ENCODE measurements at places on chromosomes 7 and 10.

GRCh38 chr10:43287056-43288007 is 20.5 kb upstream of the RASGEF1A start:
- no peak for DNase-seq

- DNase-seq, result peak; percentile 79
Observed at GRCh38 chr7:67821116-67821515, 824.5 kb downstream of the TYW1 start.

GRCh38 chr10:93951905-93952304 is 41.8 kb upstream of the PLCE1 start:
- DNase-seq, result no peak

GRCh38 chr7:148296994-148297644 is 293.4 kb upstream of the C7orf33 start:
- no peak for DNase-seq

GRCh38 chr10:48511875-48512231 is 93.0 kb downstream of the ARHGAP22 start:
- DNase-seq, result no peak

GRCh38 chr7:22207724-22208225 is 149.2 kb downstream of the RAPGEF5 start:
- DNase-seq, result no peak

DNA sequence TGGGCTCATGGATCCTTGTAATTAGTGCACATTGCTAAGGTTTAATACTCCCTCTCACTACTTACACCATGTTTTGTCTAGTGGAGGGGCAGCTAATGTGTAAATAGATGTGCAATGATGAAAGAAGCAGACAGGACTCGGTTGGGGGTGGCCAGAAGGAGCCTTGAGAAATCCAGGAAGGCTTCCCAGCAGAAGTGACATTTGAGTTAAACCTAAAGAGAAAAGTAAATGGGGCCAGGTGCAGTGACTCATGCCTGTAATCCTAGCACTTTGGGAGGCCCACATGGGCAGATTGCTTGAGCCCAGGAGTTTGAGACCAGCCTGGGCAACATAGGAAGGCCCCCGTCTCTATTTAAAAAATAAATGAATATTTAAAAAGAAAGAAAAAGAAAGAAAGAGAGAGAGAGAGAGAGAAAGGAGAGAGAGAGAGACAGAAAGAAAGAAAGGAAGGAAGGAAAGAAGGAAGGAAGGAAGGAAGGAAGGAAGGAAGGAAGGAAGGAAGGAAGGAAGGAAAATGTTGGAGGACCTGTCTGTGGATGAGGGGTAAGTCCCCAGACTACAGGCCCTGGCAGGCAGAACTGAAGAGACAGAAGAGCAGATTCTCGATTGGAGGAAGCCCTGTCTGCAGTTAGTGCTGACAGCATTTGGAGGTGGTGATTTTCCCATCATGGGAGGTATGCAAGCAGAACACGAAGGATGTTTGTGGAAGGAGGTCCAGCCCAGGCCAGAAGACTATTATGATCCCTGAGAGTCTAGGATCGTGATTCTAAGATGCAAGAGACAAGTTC is 3.6 kb downstream of the ELN start:
- no peak for DNase-seq

DNA sequence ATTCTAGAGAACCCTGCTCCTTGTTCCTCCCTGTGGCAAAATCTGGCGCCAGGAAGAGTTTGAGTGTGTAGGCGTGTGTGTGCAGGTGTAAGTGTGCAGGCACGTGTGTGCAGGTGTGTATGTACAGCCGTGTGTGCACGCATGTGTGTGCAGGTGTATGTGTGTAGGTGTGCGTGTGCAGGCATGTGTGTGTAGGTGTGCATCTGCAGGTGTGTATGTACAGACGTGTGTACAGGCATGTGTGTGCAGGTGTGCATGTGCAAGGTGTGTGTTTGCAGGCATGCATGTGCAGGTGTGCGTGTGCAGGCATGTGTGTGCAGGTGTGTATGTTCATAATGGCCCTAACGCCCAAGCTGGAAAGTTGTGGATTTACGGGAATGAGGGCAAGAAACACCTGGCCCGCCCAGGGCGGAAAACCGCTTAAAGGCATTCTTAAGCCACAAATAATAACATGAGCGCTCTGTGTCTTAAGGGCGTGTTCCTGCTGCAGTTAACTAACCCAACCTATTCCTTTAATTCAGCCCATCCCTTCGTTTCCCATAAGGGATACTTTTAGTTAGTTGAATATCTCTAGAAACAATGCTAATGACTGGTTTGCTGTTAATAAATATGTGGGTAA is 34.1 kb downstream of the KCTD7 start:
- DNase-seq, result no peak

DNA sequence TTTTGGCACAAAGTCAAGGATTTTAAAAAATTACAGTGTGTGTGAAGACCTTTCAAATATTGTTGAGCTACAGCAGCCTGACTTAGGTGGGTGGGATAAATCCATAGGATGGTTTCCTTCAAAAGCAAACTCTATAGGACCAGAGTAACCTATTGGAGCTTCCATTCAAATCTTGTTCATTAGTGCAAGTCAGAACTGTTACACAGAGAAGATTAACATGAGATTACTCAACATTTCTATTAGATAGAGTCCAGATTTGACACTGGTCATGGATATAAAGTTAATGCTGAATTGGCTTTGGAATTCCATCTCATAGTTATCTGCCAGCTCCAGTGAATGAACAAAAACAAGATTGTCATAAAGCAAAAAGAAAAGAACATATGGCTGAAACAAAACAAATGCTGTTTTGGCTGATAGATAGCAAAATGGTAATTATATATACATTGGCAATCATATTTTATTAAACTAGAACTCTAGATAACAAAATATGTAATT is 129.6 kb upstream of the SEMA3A start:
- DNase-seq, result no peak

DNA sequence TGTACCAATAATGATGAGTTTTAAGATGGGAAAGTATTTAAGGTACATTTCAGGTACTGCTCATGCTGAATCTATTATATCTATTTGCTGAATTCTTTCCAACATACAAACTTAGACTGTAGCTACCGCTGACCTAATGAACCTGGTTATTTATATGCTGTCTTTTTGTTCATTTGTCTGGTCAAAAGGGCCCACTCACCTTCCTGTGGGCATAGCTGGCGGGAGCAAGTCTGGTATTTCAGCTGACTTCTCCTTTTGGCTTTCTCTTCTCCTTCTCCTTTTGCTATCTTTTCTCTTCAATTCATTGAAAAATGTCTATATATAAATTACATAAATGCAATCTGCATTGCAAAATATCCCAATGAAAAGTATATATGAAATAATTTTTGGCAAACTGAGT is 9.5 kb downstream of the PLXDC2 start:
- no peak for DNase-seq

DNA sequence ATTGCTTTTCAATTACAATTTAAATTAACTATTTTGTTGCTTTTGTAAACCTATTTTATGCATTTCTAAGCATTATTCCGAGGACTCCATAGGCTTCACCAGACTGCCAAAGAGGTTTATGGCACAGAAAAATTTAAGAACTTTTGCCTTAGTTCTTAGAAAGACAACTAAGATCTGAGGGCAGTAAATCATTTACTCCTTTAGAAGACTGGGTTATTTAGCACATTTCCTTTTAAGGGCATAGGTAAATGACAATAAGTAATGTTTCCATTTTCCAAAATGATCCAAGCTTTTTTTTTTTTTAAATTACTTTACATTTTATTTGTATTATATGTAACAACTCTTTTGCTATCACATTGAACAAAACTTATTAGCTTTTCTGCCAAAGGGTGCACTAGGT is 15.0 kb upstream of the STEAP4 start:
- DNase-seq, result no peak

- DNase-seq, result no peak
Observed at GRCh38 chr7:33852838-33853237, 52.5 kb upstream of the BMPER start.

GRCh38 chr10:37314862-37315261 is 189.5 kb downstream of the ANKRD30A start:
- DNase-seq, result no peak

DNA sequence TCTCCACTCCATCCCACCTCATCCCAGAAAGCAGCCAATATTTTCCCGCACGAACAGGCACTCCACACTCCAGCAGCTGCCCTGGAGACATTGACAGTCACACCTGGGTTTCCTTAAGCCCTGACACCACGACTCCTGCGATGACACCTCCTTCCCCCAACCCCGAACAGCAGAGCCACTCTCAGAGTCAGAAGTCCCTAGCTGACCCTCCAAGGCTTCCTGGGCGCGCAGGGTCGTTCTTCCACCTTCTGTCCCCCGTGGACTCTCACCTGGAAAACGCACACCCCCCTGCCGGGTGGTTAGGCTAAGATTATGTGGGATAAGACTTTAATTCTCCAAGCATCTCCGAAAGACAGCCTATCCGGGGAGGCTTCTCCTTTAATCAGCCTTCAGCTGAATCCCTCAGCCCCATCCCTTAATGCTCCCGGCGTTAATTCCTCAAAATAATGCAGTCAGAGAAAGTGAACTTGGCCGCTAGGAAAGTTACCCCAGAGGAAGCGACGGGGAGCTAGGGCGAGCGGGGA is 1.1 kb downstream of the DENND11 start:
- no peak for DNase-seq

- no peak for DNase-seq
Observed at GRCh38 chr7:155681663-155682062, 37.2 kb downstream of the RBM33 start.

GRCh38 chr10:88915781-88916180 is 35.7 kb downstream of the STAMBPL1 start:
- no peak for DNase-seq

- DNase-seq, result peak; percentile 18
Observed at GRCh38 chr10:106395041-106395749, 769.3 kb downstream of the SORCS1 start.

- DNase-seq, result no peak
Observed at GRCh38 chr7:88628363-88629085, 131.0 kb upstream of the ZNF804B start.

DNA sequence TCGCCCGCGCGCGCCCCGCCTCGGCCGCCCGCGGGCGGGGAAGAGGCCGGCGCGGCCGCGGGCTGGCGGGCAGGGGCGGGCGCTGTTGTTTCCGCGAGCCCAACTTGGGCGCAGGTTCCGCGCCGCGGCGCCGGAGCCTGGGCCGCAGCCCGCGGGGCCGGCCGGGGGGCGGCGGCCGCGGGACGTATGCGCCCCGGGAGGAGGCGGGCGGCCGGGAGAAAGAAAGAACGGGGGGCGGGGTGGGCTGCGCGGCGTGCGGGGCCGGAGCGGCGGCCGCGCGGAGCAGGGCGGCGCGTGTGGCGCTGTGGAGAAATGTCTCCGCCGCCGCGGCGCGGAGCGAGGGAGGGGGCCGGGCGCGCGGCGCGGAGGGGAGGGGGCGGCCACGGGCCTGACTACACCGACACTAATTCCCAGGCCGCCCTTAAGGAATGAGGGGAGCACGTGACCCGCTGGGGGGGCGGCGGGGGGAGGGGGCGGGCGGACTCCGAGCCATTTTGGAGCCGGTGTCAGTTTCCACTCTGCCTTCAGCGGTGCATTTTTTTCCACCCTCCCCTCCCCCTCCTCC is at the start of gene BMI1:
Gene BMI1 (plus strand): TSS at position 509 of the 565 bp plus-strand sequence. CDS start 5,351 bp downstream, outside the sequence.
- peak; percentile 83 for DNase-seq

- peak; percentile 29 for DNase-seq
Observed at GRCh38 chr7:141702047-141702567, at the start of gene DENND11. DENND11 (minus strand) TSS chr7:141702166; CDS start chr7:141702153, 13 bp downstream.

DNA sequence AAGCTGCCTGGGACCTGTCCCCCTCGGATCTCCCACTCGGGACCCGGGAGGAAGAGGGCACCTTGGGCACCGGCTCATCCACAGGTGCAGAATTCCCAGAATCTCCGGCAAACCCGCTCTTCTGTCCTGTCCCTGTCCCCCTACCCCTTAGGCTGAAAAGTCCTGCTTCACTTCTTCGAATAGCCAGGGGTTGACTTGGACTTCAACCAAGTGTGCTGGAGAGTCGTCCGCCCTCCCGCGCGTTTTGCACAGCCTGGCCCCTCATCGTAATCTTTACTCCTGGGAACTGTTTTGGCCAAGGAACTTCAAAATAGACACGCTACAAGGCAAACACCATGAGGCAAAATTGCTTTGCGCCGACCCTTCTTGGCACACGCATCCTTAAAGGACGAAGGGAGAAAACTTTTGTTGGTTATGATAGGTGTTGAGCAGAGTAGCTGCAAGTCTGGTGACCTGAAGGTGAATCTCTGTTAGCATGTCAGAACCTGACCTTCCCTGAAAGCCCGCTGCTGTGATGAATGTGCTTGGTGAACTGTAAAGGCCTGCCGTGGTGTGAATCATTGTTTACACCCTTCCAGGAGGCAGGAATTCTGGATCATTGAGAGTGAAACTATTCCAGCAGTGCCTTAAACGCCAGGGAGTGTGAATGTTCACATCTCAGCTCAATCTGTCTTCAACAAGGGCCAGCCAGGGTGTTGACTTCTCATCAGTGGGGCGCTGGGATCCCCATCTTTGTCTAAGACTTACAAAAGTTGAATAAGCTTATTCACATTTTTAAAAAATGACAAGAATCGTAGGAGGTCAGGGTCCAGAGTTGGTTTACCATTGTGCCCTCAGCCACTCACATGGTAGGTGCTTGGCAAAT is 589 bp upstream of the RAPGEF5 start:
- DNase-seq, result no peak

- DNase-seq, result no peak
Observed at GRCh38 chr10:47296156-47296894, 3.7 kb upstream of the GDF10 start.

DNA sequence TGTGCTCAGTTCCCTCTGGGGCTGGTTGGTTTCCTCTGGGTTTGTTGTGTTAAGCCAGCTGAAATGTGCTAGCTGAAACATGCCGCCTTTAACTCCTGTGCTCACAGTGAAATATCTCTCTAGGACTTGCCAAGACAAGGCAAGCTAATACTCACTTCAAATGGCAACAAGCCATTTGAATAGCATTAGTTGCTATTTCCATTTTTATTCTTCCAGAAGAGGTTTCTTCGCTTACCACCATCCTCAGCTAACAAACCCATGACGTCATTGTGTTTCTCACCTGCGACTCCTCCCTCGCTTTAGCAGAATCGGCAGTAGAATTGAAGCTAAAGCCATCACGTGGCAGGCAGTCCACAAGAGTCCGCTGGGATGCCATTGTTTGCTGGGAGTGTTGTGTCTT is 61.3 kb downstream of the ZNF22 start:
- no peak for DNase-seq

GRCh38 chr7:32227746-32228145 is 157.5 kb upstream of the PDE1C start:
- DNase-seq, result no peak

DNA sequence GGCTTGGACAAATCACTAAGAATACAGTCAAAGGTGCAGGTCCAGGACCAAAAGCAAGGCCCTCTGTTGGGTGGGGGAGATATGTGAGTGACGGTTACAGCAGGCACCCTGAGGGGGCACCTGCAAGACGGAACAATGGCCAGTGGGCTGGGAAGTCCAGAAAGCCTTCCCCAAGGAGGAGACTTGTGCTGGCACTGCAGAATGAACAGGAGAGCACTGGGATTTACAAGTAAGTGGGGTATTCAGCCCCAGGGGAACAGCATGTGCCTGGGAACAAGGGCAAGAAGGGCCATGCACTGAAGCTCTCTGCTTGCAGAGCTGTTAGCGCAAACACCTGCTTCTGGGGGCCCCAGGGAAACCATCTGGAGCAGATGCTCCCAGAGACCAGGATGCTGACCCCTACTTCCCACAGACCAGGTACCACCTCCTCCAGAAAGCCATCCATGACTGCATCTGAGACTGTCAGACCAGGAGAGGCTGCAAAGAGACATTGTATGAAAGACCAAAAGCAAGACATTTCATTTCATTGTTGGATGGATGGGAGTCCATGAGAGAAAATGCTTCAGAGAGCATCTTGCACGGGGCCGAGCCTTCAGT is 24.6 kb upstream of the ZMIZ1 start:
- no peak for DNase-seq

GRCh38 chr7:19470031-19470430 is 238.8 kb downstream of the POLR1F start:
- DNase-seq, result no peak

All from fibroblast of skin of right quadriceps (primary cell).